ENCODE measurements at places on chromosomes 16 and 17.

DNA sequence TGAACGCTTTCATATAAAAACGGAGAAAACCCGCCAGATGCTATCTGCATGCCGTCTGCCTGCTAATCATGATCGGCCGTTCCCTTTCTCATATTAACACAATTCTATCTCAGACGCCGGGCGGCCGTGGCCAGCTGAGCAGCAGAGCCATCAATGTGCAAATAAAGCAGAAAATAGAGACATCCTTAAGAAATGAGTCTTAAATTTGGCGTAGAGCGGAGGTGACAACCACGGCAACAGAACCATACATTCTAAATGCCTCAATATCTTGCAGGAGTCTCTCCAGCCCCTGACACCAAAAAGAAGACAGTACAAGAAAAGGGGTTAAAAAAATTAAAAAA lies 2.7 kb upstream of the IRX5 start:
- DNase-seq = no peak

DNA sequence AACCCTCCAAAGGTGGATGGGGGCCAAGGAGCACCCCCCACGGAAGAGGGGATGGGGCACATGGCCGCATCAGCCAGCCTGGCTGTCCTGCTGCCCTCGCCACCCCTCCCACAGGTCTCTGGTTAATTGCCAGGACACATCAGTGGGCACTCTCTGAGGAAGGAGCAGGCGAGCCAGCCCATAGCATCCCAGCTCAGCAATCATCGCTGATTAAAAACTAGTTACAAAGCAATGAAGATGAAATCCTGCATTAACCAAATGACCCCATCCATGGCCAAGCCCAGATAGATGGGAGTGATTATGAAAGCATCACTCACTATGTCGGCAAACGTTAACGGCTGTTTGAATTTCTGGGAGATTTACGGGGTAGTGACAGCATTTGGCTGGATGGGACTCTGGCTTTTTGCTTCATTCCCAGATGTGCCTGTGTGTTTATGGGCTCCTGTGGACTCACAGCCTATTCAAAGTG lies 45.3 kb downstream of the CCDC182 start:
- no peak for DNase-seq

DNA sequence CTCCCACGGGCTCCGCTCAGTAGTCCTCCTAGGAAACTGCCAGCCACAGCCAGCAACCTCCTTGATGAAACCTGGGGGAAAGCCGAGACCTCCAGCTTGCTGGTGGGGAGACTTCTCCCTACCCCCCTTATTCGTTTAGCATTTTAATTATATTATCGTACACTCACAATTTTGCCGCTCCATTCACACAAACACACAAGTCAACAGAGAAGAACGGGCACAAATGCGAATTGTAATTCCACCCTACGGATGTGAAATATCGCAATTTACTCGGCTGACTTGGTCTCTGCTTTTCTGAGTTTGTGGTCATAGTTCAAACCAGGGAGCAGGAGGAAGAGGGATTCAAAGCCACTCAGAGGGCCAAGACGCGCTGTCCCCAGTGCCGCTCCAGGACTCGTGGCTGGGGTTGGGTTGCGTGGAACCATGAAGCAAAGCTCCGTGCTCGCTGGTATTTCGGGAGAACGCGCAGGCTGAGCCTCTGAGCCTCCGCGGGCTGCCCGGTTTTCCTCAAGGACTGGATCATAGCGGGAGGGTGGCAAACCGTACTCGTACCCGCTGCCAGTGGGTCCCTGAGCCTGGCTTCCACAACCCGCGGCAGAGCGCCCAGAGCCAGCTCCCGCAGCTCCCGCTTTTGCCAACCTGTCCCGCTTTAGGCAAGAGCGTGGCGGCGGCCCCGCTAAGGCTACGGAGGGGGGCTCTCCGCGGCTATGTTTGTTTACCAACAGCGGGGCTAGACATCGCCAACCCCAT lies 2.0 kb downstream of the LHX1 start:
- DNase-seq = no peak

DNA sequence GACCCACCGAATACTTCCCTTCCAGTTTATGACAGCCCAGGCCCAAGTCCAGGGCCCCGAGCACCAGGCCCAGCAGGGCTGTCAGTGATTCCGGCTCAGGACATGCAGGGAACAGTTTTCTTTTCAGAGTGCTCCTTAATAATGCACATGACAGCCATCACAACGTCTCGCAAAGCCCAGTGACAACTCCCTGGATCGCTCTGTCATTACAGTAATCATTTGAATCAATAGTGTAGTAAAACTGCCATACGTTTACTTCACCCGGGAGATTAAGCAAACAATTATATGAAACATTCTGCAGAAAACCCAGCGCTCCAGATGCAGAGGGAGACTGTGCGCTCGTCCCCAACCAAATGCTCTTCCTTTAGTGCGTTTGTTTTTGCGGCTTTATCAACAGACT lies 162.6 kb upstream of the CDH13 start:
- no peak for DNase-seq

- no peak for DNase-seq
Observed at GRCh38 chr17:30848021-30848420, 16.3 kb downstream of the ATAD5 start.

DNA sequence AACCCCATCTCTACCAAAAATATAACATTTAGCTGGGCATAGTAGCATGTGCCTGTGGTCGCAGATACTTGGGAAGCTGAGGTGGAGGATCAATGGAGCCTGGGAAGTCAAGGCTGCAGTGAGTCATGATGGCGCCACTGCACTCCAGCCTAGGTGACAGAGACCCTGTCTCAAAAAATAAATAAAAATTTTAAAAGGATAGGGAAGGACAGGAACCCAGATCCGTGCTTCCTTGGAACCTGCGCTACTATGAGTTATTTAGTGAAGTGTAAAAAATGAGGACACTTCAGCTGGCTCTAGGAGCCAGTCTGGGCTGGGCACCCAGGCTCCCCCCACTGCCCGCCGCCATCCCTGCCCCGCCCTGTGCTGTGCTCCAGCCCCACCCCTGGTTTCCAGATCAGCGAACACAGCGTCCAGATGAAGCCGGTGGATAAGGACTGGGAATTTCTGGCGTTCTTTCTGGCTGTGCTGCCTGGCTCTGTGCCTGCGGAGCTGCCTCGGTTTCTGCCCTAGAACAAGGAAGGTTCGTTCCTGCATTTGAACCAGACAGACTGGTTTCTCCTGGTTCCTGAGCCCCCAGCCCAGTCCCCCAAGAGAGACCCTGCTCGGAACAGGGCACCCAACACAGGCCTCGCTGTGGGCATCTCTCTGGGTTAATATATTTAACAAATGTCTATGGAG lies 18.5 kb downstream of the PLLP start:
- no peak for DNase-seq

GRCh38 chr16:72234387-72234786 lies 62.4 kb upstream of the PMFBP1 start:
- no peak for DNase-seq
